CD4-positive, alpha-beta T cell treated with Interleukin-4 for 1 hour (primary cell): ENCODE measurements at places on chromosomes 1 and 21.
A peak's percentile ranks its signal among the peaks of the same experiment; 100 is the strongest.

GRCh38 chr1:218617986-218618385, 272.9 kb downstream of the TGFB2 start:
- DNase-seq = no peak

- no peak for DNase-seq
Observed at GRCh38 chr1:65267683-65268082, 41.7 kb upstream of the DNAJC6 start.

DNA sequence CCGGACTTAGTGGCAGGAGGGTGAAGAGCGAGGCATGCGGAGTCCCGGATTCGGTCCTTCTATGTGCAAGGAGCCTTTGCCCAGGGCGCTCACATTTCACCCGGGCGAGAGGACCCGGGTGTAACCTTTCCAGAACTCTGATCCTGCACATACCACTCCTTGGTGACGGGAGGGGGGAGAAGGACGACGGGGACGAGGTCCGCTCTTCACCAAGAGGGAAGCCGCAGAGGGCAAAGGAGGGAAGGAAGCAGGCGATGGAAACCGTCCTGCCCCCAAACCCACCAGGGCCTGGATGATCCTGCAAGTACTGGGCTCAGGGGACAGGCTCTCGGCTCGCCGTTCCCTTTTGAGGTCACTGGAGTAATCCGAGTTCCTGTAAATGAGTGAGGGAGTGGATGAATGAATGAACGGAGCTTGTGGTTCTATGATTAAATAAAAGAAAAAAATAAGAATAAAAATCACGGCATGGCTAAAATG, 993 bp downstream of the SYPL2 start:
- no peak for DNase-seq

DNA sequence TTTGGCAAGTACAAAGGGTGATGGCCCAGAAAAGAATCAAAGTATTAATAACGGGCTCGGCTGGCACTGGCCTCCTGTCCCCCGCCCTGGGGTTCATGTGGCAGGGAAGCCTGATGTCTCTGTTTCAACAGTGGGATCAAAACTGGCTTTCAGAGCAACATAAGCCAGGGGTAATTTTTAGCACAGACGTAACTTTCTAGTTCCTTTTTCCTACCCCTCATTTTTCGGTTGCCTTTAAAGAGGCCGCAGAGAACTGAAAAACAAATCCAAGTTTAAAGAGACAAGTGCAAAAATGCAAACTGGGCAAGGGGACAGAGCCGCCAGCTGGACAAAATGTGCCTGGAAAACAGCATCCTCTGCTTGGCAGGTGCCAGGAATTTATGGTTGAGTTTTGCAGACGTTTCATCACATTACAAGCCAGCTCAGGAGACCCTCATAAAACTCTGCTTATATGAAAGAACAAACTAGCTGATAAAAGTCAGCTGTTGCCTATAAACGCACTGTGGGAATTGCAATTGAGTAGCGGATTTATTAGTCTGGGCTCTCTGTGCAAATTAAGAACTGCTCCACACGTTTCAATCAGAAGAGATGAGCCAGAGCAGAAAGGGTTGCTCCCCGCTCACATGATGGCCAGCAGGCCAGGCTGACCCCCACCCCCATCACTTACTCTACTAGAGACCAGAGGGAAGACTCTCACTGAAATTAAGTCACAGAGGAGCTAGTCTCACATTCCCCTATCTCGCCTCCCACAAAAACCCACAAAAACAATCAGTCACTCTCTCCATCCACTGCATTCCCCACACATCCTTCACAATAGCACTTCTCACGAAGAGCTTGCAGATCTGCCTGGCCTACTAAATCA, 15.8 kb upstream of the CDCA8 start:
- DNase-seq = no peak

DNA sequence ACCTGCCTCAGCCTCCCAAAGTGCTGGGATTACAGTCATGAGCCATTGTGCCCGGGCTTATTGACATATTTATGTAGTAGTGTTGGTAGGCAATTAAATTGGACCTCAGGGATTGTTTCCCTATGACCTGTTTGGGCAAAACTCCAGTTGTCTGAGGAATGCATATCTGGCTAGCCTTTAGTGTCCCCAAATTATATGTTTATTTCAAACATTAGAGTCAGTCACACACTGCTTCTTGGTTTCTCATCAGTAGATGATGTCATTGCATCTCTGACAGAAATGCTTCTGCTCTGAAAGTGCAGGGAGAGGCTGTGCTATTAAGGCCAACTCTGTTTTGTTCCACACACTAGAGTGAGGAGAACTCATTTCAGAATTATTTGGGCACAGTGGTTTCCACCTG, 12.5 kb downstream of the PIP5K1A start:
- no peak for DNase-seq

GRCh38 chr21:38355992-38356781, 99.4 kb downstream of the KCNJ15 start:
- peak; percentile 64 for DNase-seq

- DNase-seq = no peak
Observed at GRCh38 chr1:66415281-66415680, 118.7 kb upstream of the SGIP1 start.
